Right forelimb (tissue), 1 donor: ENCODE measurements at places on chromosomes 2 and 18.

GRCh38 chr2:134491771-134492441 is 226.9 kb downstream of the TMEM163 start:
- no peak for DNase-seq

DNA sequence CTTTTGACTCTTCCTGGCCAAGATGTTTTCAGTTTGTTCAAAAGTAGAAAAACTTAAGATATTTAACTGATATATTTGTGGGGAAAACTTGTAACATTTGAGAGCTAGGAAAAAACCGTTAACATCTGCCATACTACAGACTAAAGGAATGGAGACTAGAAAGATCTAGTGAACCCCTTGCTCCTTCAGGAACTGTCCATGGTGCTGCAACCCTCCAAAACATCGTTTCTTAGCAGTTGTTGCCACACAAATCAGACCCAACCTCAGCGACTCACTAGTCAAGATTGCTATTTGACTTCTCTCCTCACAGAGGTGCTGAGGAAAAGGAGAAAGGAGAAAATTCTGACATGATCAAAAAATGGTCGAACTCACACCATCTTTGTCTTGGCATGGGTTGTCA is 393.8 kb upstream of the LYPD1 start:
- peak; percentile 53 for DNase-seq

DNA sequence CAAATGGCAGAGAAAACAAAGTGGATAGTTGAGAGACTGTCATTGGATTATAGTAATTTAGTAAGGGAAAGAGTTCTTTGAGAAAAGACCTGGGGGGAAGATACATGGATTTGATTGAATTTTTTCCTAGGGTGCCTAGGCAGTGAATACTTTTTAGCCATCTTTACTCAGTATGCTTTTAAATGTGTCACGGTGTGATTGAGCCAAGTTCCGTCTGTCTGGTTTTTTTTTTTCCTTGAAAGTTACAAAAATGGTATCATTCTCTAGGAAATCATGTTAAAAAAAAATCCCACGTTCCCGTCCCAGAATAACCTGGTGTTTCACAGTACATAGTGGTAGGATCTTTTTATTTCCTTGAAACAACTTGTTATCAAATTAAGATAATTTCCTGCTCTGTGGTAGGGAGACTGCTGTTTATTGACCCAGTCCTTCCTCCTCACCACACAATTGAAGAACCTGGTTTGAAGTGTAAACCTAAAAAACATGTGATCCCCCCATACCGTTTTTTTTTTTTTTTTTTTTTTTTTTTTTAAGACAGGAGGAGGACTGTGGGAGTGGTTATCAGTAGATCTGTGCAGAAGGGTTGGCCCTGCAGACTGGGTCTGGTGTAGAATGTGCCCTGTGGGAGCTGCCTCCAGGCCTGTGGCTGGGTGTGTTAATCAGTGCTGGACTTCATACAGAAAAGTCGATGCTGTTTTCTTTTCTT is 55.1 kb downstream of the DGKD start:
- DNase-seq: no peak

DNA sequence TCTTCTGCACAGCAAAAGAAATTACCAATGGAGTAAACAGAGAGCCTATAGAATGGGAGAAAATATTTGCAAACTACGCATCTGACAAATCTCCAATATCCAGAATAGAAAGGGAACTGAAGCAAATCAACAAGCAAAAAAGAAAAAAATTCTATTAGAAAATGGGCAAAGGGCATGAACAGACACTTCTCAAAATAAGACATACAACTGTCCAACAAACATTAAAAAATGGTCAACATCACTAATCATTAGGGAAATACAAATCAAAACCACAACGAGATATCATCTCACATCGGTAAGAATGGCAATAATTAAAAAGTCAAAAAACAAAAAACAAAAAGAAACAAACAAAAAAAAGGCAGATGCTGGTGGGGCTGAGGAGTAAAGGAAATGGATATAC is 356.4 kb downstream of the ADCYAP1 start:
- DNase-seq: no peak

DNA sequence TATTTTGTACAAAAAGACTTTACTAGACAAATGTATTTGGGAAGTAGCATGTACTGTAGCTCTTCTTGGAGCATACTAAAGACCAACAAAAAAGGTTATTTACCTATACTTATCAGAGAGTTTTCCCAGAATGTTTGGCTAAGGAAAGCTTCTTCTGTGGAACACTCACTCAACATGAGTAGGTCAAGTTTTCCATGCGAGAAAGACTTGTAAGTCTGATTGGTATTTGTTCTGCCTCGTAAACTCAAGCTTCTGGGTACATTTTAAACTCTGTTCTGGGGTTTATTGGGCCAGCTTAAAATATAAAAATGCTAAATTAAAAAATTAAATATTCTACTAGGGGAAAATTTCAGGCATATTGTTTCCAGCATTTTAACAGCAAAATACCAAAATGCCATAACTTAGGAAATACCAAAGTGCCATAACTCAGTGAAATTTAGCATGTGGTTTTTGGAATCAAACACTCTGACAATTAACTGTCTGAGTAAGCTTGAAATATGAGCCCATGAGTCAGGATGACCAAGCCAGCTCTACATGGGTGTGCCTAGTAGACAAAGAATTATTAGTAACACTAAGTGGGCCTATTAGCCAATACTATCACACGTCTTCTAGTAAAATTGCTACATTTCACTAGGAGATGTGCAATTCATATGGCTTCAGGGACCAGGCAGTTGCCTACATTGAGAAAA is 47.3 kb upstream of the SERPINE2 start:
- DNase-seq: no peak
